Sigmoid colon (tissue), 7 donors: ENCODE measurements at places on chromosomes 13 and 19.

GRCh38 chr19:39428283-39429112, 7.3 kb downstream of the RPS16 start:
- DNase-seq = peak; percentile 88

GRCh38 chr13:99404005-99404755, 97.0 kb upstream of the GPR183 start:
- no peak for DNase-seq

DNA sequence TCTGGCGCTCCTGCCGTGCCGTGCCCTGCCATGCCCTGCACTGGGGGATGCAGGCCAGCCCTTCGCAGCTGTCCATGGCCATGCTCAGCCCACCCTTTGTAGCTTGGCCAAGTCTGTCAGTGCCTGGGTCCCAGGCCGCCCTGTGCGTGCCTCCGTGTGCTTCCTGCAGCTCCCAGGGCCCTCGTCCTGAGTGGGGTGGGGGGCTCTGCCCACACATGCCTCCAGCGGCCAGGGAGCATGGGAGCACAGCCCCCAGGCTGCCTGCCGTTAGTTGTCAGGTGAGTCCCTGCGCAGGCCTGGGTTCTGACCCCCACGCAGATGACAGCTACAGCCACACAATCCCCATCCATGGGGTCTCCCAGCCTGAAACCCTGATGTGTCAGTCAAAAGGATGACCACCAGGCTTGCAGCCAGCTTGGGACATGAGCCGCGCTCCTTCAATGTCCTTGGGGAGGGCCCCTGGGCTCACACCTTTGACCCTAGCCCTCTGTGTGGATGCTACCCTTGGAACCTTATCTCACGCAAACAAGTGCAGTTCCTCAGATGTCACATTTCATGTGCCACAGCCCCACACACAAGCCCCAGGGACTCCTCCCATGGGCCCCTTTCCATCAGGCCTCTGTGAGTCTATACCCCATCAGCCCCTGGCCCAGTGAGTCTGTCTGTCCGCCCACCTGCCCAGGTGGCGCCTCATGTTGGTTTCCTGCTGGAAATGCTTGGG, 24.5 kb downstream of the TMED1 start:
- no peak for DNase-seq

GRCh38 chr13:59946944-59947343, 216.8 kb downstream of the DIAPH3 start:
- DNase-seq = no peak

- no peak for DNase-seq
Observed at GRCh38 chr13:85632526-85633195, 166.6 kb downstream of the SLITRK6 start.

GRCh38 chr19:48203222-48203793, 32.8 kb downstream of the ZSWIM9 start:
- no peak for DNase-seq

- DNase-seq = no peak
Observed at GRCh38 chr19:30792561-30793505, 420.6 kb downstream of the ZNF536 start.

- DNase-seq = no peak
Observed at GRCh38 chr13:101697745-101698144, 245.3 kb downstream of the ITGBL1 start.

DNA sequence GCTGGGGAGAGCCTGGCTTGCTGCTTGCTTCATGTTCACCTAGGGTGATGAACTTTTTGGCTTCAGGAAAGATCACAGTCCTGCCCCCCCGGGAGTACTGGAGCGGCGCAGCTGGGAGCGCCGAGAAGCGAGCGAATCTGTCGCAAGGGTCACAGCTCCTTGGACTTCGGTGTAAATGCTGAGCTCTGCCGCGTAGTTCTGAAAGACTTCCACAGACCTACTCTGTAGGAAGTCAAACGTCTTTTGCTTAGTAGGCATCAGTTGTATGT, 2.7 kb downstream of the ING1 start:
- DNase-seq = peak; percentile 85

DNA sequence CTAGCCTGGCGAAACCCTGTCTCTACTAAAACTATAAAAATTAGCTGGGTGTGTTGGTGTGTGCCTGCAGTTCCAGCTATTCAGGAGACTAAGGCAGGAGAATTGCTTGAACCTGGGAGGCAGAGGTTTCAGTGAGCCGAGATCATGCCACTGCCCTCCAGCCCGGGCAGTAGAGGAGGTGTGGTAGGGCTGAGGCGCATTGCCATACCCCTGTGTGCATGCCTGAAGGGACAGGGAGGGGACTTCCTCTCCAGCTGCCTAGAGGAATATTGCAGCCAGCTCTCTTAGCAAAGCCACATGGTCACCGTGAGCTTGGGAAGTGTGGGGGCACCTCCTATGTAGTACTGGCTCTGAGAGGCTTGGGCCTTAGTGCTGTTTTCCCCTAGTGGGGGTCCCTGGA, 29.2 kb upstream of the PEPD start:
- peak; percentile 34 for DNase-seq

DNA sequence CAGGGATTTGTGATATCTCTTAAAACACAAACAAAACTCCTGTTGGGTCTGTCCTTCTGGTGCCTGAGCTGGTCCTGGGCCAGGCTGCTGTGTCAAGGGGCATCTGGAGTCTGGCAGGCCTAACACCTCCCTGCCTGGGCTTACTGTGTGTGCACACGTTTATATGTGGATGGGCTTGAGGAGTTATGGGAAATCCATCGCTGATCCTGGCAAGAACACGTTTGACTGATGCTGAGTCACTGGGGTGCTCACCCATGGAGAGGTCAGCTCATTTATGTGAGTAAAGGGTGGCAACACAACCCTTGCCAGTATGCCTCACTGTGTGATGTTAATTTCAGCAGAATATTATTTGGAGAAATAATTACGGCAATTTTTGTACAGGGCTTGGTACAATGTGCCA, 44.5 kb upstream of the PCDH8 start:
- no peak for DNase-seq

DNA sequence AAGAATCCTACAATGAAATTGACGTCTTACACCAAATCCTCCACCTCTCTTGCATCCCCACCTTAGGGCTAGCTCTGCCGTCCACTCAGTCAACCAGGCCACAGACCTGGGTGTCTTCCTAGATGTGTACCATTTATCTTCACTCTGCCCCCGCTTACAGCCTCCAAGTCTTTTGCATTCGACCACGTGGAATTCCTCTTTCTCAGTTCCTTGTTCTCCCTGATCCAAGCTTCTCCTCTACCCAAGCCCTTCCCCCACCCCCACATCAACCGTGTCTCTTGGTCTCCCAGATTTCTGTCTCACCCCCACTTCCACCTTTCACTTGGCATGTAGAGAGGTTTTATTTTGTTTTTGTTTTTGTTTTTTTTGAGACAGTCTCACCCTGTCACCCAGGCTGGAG, 1.2 kb upstream of the DMWD start:
- no peak for DNase-seq

DNA sequence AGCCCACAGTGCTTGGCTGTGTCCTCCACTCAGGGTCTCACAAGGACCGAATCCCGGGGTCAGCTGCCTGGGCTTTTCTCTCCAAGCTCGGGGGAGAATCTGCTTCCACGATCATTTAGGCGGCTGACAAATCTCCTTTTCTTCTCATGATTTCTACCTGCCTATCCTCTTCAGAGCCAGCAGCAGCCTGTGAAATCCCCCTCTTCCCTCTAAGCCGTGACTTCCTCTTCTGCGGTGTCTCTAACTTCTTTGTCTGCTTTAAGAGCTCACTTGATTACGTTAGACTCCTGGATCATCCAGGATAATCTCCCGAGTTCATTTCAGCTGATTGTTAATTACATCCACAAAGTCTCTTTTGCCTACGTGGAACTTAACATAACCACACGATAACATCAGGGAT, 22.5 kb upstream of the ZNF845 start:
- DNase-seq = no peak

DNA sequence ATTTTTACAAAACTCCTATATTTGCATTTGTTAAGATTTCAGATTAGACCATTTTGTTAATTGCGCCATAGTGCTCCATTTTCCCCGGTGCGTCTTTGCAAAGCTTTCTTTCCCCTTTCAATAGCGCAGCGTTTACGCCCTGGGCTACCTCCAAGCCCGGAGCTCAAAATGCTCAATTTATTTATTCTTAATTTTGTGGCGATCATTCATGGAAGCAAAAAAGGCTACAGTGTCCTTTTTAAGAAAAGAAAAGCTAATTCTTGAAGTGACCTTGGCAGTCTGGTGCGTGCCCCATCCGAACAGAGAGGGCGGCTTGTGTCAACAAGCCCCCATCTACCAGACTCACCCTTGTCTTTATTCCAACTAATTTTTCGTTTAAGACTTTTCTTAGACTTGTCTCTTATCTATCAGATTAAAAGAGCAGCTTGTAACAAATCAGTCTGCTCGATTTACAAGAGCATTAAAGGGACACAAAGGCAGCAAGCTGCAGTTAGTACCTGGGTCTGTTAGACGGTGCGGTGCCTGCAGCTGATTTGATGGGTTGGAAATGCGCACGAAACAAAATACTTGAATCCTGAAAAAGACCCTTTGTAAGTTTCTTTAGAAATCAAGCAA, 30.1 kb downstream of the GSX1 start:
- DNase-seq = no peak

GRCh38 chr13:73732350-73732749, 401.9 kb downstream of the KLF12 start:
- no peak for DNase-seq

DNA sequence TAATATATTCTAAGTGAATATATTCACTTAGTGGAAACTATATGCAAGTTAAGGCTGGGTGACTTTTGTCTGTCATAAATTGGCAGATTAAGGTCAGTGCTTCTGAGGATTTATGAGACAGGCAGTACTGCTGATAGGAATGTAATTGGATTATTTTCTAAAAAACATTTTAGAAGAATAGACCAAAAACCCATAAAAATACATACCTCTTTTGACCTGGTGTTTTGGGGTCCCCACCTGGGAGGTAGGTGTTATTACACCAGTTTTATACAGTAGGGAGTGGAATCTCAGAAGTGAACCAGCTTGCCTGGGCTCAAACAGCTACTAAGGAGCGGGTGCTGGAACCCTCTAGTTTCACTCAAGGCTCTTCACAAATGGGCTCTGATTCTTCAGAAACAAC, 25.3 kb downstream of the COG3 start:
- no peak for DNase-seq

DNA sequence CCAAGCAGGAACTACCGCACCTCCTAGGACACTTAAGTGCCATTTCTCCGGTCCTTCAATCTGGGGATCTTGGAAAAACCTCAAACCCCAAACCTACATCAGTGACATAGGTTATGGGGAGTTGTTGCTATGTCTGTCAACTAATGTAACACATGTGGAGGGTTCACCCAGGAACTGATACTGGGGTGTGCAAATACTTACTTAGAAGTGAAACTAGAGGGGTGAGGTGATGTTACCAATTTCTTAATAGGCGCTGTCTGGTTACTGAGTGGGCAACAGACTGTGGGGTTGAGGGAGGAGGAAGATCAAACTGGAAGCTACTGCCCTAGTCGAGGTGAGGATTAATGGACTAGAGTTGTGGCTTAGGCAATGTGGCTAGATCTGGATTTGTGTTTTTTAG, 1.9 kb downstream of the ZNF586 start:
- no peak for DNase-seq

DNA sequence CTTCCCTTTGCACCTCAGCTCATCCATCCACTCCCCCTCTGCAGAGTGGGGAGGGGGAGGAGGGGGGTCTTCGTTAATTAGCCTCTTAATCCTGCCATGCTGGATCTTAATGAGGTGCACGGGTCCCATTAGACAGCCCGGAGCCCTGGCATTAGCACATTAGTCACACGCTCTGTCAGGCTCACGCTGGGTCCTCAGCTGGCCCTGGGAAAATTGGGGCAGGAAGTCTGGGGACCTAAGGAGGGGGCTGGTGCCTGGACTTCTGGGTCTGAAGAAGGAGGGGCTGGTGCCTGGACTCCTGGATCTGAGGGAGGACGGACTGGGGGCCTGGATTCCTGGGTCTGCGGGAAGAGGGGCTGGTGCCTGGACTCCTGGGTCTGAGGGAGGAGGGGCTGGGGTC, 444 bp upstream of the NCCRP1 start:
- no peak for DNase-seq

DNA sequence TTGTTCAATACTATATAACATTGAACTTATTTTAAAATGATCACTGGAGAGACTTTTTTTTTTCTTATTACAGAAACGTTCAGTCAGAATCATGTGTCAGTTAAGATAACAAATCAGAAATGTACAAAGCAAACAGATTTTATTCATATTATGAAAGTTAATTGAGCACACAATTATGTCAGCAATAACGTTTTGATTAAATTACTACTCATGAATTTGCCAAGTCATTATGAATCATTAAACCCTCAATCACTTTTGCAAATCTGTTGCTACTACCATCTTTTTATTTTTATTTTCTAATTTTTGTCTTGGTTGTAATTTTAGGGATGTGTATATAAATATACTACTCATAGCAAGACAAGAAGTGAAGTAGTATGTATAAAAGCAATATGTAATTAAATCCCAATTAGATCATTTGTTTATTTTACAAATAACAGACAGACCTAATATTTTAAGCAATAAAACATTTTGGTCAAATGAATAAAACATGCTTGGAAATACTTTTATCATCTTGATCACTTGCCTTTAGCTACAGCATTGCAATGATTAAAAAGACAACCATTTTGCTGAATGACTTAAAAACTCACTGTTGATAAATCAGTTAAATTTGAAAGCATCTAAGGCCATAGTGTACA, 893.4 kb upstream of the MIR17HG start:
- DNase-seq = no peak

GRCh38 chr19:44684892-44685863, 13.8 kb upstream of the CEACAM16 start:
- no peak for DNase-seq

- DNase-seq = no peak
Observed at GRCh38 chr19:29831041-29831548, 19.3 kb downstream of the CCNE1 start.

DNA sequence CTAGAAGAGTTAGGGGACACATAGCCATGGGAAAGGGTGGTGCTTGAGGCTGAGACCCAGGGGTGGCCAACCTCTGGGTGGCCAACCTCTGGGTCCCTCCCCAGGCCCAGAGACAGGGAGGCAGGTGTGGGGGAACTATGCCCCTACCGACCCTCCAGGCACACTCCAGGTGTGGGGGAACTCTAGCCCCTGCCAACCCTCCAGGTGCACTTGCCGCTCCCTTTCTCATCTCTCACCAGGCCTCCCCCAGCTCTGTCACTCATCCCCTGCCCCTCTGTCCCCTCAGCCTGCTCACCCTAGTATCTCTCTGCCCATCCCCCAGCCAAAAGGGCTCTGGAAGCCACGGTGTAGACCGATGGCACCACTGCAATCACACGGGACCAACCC, 10.6 kb upstream of the VSTM2B start:
- DNase-seq = no peak
